ENCODE measurements at places on chromosomes 7 and 10.

- DNase-seq: no peak
- H3K4me3 ChIP-seq: no peak overlapping the region
- H3K27me3 ChIP-seq: no peaks in the 10 kb centered on the region
- no peaks in the 10 kb centered on the region for H3K4me1 ChIP-seq
These were observed 81.6 kb downstream of the SFMBT2 start for GRCh38 chr10:7329219-7329618.

GRCh38 chr10:51386248-51386885 is 312.1 kb downstream of the PRKG1 start:
- no peak overlapping the region for H3K4me3 ChIP-seq
- no peak for DNase-seq
- no peaks in the 10 kb centered on the region for H3K27me3 ChIP-seq
- H3K4me1 ChIP-seq: no peaks in the 10 kb centered on the region
- no peaks in the 10 kb centered on the region for H3K36me3 ChIP-seq

DNA sequence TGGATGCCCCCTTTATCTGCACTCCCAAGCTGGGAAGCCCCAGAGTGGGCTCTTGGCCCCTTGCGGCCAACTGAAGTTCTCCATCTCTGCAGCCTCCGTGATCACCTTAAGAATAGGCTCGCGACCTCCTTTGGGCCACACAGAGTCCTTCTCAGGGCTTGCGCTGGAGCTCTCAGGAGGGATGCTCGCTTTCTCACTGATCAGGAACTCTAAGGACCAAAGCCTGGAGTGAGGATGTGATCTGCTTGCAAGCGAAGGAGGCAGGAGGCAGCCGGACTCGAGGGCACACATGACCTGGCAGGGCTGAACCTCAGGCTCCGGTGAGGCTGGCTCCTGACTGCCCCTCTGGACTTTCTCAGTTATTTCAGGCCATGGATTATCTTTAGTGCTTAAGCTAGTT is 192.1 kb upstream of the MKI67 start:
- no peaks in the 10 kb centered on the region for H3K4me1 ChIP-seq
- H3K4me3 ChIP-seq: no peak overlapping the region
- DNase-seq: no peak
- no peaks in the 10 kb centered on the region for H3K36me3 ChIP-seq
- H3K27ac ChIP-seq: no peak overlapping the region
- H3K27me3 ChIP-seq: no peaks in the 10 kb centered on the region

- no peak for DNase-seq
- H3K27ac ChIP-seq: no peak overlapping the region
- no peaks in the 10 kb centered on the region for H3K4me1 ChIP-seq
- no peaks in the 10 kb centered on the region for H3K27me3 ChIP-seq
- H3K4me3 ChIP-seq: no peak overlapping the region
These were observed 96.3 kb downstream of the BICC1 start for GRCh38 chr10:58608826-58609531.

DNA sequence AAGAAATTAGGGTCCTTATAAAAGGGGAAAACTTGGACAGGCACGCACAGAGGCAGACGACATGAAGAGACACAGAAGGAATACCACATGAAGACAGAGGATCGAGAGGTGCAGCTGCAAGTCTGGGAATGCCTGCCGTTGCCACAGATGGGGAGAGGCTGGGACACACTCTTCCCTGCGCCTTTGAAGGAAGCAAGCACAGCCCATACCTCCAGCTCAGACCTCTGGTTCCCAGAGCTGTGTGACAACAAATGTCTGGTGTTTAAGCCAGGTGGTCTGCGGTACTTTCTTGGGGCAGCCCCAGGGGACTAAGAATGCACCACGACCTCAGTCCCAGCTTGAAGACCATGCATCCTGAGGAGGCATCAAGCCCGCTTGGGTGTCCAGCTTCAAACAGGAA is 18.3 kb downstream of the INSIG1 start:
- DNase-seq: no peak
- H3K4me1 ChIP-seq: no peaks in the 10 kb centered on the region
- H3K36me3 ChIP-seq: peaks cover 3% of the 10 kb centered on the region
- H3K27ac ChIP-seq: no peak overlapping the region
- no peaks in the 10 kb centered on the region for H3K27me3 ChIP-seq

GRCh38 chr7:72785166-72785955 is 42.6 kb downstream of the TYW1B start:
- H3K4me3 ChIP-seq: no peak overlapping the region
- no peaks in the 10 kb centered on the region for H3K36me3 ChIP-seq
- no peaks in the 10 kb centered on the region for H3K27me3 ChIP-seq
- no peaks in the 10 kb centered on the region for H3K4me1 ChIP-seq
